IPS-NIHi11 (cell line): ENCODE measurements at places on chromosomes 2 and 18.

- no peak for DNase-seq
These were observed 54.1 kb downstream of the CDC42EP3 start for GRCh38 chr2:37617119-37617892.

DNA sequence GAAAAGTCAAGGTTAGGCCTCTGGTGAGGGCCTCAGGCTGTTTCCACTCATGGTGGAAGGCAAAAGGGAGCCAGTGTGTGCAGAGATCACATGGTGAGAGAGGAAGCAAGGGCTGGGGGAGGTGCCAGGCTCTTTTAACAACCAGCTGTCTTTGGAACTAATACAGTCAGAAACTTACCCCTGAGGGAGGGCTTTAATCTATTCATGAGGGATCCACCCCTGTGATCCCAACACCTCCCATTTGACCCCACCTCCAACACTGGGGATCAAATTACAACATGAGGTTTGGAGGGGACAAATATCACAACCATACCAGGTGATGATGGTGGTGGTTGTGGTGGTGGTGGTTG lies 10.9 kb downstream of the POLI start:
- DNase-seq, result peak; percentile 30

DNA sequence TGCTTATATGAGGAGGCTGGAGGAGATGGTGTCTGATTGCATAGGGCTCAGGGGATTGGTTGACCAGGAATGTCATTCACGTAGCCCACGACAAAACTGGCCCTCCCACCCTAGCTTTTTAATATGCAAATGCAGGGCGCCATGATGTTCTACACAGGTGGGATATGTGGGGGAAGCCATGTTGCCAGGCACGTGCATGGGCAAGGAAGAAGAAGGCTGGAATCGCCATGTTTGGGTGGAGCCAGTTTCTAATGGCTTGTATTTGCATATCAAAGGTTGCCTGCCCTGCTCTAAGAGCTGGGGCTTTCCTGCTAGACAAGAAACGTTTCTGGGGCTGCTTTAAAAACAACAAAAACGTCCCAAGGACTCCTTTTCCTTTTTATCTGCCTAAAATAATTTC lies 26.5 kb upstream of the LINC00305 start:
- no peak for DNase-seq

GRCh38 chr2:229412686-229413085 lies 141.6 kb upstream of the PID1 start:
- no peak for DNase-seq

DNA sequence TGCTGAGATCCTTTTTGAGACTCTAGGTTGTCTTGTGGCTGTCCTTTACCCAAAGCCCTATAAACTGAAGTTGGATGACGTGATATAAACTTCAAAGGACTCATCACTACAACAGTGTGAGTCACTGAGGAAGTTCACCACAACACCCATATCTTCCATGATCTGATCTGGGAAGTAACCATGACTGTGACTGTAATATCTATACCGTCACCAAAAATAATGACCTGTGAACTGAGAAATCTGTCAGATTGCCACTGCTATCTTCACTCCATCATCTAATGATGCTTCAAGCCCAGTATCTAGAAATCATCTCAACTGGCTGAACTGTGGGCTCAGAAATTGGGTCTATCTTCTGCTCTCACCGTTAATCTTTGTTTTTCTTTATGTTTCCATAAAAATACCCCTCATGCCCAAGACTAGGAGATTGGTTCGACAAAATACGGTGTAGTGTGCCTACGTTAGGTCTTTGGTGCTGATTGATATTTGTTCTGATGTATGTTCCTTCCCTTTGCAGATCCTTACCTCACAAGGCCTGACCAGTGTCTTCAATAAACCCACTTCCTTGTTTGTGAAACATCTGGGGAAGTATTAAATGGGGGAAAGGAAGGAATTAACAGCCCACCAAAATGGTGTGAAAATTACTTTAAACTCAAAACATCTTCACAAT lies 78.2 kb downstream of the MYL12B start:
- DNase-seq, result no peak

DNA sequence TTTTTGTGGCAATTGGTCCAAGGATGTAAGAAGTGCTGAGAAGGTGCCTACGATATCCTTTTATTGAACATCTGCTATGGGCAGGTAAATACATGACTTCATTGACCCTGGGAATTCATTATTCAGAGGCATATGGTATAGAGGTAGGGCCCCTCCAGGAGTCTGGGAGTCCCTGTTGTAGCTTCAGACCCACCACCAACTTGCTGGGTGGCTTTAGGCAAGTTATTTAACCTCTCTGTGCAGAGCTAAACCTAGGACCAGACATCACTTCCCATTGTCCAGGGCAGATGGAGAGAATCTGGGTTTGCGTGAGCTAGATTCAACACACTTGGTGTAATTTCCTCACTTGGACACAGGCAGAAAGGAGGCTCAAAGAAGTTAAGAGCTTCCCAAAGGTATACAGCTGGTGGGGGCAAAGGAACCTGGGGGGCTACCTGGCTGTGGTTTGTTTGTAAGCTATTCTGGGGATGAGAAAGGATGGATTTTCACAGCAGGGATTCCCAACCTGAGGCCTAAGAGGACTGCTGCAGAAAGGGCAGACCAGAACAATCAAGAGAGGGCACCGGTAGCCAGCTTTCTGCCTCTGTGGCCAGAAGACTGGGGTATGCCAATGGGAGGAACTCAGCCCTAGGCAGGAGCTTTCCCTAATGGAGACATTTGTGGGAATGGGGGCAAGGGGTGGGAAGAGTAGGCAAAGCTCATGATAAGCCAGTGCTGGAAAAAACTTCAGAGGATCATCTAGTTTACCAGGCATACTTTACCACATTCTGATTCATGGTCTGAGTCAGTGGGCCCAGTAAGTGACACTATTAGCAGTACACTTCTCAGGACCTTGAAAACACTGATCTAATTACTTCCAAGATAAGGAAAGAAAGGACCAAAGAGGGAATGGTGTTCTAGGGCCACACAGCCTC lies 102.7 kb upstream of the SMAD2 start:
- DNase-seq, result no peak

GRCh38 chr2:190896477-190896876 lies 15.9 kb downstream of the GLS start:
- DNase-seq, result no peak

- DNase-seq, result no peak
These were observed 11.5 kb downstream of the ARPC2 start for GRCh38 chr2:218228366-218229090.

GRCh38 chr2:203704430-203704829 lies 2.0 kb upstream of the CD28 start:
- DNase-seq, result no peak

GRCh38 chr2:11281186-11281585 lies 63.2 kb downstream of the ROCK2 start:
- DNase-seq, result no peak

GRCh38 chr2:150472511-150472899 lies 15.0 kb downstream of the RND3 start:
- no peak for DNase-seq

DNA sequence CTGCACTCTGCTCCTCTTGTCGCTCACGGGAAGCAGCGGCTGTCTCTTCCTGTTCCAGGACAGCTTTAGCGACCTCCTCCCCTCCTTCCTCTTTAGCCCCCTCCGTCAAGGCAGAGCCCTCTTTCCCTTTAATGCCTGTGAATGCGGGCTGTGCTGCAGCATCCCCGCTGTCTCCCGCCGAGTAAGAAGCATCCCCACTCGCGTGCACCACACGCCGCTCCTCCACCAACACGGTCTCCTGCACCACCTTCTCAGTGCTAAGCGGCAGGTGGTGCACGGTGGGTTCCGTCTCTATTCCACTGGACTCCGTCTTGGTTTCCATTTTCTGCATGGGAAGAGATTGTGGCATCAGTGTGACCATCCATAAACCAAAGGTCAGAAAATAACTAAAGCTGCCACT lies 101.6 kb upstream of the ZBTB14 start:
- DNase-seq, result no peak

GRCh38 chr18:45324495-45325113 lies 290.7 kb upstream of the SLC14A2 start:
- DNase-seq, result peak; percentile 67

DNA sequence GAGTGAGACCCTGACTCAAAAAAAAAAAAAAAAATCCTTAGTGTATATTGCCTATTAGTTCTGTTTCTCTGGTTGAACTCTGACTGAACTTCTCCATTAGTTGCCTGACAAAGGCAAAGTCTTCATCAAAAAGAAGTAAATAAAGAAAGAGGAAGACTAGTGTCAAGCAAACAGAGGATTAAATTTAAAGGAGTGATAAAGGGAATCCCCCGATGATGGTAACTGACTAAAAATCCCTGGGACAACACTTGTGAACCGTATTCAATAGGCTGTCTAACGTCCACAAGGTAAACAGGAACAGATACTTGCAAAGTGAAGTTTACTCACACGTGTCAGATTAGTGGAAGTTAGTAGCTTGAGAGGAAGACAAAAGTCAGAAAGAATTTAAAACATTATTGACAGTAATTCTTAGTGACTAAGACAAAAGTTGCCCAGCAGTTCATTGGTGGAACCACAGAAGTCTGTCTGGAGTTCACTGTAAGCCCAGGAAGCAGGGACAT lies 26.2 kb upstream of the SPOPL start:
- DNase-seq, result no peak

DNA sequence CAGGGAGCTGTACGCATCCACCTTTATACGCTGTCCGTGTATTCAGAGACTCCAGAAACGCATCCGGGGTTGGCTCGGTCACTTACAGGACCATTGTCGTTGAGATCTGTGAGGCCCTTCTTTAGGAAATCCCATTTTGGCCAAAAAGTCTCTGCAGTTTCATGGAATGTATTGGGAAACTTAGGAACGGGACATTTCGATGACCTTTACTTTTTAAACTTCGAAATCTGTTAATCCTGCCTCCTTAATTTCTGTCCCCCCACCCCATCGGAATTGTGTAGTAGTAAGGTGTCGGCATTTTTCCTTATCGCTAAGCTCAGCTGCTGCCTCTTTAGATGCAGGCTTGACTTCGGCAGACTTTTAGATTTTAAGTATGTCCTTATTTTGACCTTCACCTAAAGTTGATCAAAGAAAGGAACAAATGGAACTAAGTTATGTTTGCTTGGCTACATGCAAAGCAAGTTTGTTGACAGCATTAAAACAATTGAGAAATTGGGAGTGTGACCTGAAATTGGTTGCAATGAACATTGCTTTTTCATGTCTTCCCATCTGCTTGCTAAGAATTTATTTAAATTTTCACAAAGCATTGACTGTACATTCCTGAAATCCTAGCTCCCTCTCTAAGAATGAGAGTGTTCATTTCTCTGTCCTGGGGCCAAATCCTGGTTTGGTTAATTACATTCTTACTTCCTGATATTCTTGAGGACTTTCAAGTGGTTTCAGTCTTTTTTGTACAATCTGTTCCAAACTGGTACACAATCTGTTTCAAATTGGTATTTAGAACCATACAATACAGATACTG lies 884 bp upstream of the RAPH1 start:
- no peak for DNase-seq

GRCh38 chr2:218081063-218081462 lies 12.0 kb downstream of the RUFY4 start:
- no peak for DNase-seq

DNA sequence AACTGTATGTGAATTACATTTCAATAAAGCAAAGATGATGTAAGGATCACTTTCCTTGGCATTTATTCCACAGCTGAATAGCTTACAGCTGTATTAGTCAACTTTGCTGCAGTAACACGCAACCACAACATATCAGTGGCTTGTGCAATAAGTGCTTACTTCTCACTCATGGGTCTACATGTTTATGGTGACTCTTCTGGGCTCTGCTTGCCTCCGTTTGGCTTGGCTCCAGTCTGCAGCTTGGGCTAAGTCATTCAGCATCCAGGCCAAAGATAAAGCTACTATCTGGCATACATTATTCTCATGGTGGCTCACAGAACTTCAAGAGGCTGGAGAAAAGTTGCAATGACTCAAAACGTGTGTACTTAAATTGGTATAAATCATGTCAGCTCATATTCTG lies 355.0 kb downstream of the RNF144A start:
- no peak for DNase-seq

DNA sequence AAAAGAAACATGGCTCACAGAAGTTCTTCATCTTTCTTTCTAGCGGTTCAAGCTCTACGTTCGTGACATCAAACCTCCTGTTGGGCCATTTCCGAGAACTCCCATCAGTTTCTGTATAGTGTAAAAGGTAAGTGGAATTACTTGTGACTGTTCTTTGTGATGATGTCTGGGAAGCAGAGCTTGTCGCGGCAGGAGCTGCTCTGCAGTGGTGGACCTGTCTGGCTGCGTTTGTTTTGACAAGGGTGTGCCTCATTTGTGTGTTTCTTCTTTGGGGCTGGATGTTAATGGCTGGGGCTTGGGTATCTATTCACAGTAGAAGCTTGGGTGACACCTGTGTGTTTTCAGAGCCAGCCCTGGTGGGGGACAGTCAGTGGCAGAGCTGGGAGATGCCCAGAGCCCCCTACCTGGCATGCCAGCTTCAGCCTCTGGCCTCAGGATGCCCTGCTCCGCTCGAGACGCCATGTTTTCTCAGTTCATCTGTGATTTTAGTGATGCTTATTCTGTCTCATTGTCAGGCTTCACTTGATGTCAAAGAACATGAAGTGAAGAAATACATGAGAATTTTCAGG lies 59.6 kb downstream of the LDLRAD4 start:
- no peak for DNase-seq

- no peak for DNase-seq
These were observed 35.0 kb downstream of the CYP27C1 start for GRCh38 chr2:127185093-127185492.

DNA sequence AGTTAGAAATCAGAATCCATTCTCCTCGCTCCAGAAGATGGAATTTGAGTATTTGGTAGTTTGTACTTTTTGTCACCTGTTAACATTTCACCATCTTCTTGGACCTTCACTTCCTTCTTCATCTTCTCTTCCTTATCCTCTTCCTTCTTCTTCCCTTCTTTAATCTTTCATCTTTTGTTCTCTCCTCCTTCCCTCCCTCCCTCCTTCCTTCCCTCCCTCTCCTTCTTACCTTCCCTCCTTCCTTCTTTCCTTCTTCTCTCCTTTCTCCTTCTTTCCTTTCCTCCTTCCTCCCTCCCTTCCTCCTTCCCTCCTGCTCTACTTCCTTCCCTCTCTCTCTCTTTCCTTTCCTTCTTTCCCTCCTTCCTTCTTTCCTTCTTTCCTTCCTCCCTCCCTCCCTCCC lies 31.1 kb upstream of the LTBP1 start:
- no peak for DNase-seq

DNA sequence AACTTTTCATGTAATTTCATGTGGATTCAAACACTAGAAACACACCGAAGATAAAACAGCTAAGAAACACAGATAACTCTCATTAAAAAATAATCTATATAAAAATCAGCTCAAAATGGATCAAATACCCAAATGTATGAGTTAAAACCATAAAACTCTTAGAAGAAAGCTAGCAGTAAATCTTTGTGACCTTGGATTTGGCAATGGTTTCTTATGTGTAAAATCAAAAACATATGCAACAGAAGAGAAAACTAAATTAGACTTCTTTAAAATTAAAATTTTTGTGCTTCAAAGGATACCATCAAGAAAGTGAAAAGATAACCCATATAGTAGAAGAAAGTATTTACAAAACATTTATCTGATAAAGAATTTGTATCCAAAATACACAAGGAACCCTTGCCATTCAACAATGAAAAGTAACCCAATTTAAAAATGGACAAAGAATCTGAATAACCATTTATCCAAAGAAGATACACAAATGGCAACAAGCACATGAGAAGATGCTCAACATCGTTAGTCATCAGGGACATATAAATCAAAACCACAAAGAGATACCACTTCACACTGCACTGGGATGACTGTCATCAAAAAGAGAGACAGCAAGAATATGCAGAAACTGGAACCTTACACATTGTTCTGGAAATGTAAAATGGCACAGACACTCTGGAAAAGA lies 27.5 kb downstream of the GAREM1 start:
- no peak for DNase-seq

- DNase-seq, result no peak
These were observed 47.8 kb downstream of the TMEM163 start for GRCh38 chr2:134670955-134671354.
